AG10803 (cell line): ENCODE measurements at places on chromosomes 7 and 10.

DNA sequence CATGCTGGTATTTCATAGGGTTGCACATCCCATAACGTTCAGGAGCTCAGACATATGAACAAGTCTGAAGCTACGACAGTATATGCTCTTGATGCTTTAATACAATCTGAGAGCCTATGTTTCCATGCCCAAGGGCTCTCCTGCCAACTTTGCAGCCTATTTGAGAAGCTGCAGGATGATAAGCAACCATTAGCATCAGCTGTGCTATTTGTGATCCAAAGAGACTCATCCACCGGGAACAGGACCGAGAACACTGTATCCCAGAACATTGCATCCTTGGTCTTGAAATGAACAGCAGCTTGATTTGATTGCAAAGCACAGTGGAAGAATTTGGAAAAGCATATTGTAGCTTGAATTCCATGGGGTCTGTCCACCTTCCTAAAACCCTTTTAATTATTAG lies 156.2 kb upstream of the PTER start:
- DNase-seq, result no peak

DNA sequence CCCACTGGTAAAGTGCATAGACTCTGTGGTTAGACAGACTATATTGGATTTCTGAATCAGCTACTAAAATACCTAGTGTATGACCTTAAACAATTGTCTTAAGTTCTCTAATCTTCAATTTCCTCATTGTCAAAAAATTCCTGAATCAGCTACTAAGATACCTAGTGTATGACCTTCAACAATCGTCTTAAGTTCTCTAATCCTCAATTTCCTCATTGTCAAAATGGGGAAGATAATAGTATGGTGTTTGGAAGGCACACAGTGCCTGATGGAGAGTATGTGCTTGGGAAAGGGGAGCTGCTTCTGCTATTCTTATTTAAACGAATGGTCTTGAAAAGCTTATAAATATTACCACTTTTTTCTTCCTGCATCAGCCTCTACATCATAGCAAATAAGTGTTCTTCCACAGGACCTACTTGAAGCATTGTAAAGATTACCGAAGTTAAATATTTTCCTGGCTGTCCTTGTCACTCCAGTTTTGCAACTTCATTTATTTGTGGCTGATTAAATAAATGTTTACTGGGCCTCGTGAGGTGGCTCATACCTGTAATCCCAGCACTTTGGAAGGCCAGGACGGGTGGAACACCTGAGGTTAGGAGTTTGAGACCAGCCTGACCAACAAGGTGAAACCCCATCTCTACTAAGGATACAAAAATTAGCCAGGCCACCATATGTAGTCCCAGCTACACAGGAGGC lies 64.4 kb upstream of the ITGA8 start:
- no peak for DNase-seq

GRCh38 chr7:51647486-51647885 lies 330.9 kb upstream of the COBL start:
- no peak for DNase-seq

- DNase-seq, result no peak
Measured at GRCh38 chr10:79082631-79083596, 14.1 kb downstream of the ZMIZ1 start.

DNA sequence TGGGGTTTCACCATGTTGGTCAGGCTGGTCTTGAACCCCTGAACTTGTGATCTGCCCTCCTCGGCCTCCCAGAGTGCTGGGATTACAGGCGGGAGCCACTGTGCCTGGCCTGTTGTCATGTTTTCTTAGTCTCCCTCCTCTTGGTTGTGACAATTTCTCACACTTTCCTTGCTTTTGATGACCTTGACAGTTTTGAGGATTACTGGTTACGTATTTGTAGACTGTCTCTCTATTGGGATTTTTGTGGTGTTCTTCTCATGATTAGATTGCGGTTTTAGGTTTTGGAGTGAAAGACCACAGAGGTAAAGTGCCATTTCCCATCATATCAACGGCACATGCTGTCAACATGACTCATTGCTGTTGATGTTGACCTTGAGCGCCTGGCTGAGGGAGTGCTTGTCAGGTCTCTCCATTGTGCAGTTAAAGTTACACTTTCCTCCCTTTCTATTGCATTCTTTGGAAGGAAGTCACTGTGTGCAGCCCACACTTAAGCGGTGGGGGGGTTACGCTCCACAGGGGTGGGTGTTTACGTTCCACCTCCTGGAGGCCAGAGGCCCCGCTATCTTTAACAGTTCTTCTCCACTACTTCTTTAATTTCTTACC lies 10.8 kb downstream of the NEURL1 start:
- DNase-seq, result peak; percentile 47

DNA sequence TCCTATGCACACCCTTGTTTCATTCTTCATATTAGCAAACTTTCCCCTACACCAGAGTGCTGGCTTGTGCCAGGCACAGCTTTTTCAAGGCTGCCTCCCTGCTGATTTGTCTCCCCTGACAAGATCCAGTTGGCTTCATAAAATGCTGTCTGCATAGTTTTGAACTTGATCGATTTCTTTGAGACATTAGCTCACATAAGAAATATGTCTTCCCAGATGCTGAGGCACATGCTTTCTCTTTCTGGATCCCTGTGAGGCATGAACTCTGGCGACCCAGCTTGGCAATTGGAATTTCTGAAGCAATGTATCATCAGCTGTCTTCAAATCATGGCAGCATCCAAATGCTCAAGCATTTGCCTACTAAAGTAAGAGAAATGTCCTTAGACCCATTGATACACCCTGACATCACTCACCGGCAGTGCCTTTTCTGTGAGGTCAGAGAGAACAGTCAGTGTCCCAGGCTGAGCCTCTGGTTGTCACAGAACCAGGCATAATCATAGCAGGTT lies 616.4 kb upstream of the GHITM start:
- DNase-seq, result peak; percentile 65

DNA sequence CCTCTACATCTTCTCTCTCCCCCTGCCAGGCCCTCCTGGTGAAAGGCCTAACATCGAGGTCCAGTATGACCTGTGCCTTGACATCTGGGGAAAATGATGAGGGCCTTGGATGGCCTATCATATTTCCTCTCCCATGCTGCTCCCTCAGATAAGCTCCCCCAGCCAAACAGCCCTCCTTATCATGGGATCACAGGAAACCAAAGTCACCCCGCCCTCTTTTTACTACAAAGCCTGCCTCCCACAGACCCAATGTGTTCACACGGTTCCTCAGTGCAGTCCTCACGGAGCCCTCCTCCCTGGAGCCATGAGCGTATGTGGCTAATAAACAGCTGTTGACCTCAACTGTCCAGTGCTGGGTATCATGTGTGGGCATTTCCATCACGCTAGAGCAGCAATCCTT lies 32.0 kb downstream of the C10orf90 start:
- DNase-seq, result no peak

GRCh38 chr7:116708861-116709260 lies 36.9 kb downstream of the MET start:
- DNase-seq, result no peak

DNA sequence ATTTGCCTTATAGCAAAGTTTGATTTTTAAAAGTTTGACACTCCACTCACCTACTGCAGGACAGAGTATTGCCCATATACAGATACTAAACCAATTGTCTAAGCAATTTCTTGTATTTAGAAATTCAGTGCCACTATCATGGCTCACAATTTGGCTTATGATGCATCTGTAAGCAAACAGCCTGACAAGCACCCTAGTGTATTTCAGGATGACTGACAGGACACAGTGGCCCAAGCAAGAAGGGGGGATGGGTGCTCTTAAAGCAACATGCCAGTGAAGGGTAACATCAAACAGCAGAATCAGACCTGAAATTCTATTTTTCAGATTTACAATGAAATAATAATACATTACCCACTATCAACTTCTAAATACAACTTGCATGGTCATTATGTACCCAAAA lies 30.5 kb downstream of the CTNNA3 start:
- no peak for DNase-seq

GRCh38 chr10:73589563-73590126 lies 1.5 kb downstream of the USP54 start:
- no peak for DNase-seq

DNA sequence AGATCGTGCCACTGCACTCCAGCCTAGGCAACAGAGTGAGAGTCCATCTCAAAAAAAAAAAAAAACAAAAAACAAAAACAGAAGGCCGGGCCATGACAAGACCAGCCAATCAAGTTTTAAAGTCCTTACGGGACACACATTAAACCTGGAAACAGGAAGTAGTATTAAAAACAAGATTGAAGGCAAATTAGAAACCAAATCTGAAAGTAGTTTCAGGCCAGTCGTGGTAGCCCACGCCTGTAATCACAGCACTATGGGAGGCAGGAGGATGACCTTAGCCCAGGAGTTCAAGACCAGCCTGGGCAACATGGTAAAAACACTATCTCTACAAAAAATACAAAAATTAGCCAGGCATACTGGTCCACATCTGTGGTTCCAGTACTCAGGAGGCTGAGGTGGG lies 18.1 kb downstream of the PSAP start:
- no peak for DNase-seq

- DNase-seq, result peak; percentile 41
Measured at GRCh38 chr7:113796557-113796956, 122.3 kb downstream of the PPP1R3A start.

DNA sequence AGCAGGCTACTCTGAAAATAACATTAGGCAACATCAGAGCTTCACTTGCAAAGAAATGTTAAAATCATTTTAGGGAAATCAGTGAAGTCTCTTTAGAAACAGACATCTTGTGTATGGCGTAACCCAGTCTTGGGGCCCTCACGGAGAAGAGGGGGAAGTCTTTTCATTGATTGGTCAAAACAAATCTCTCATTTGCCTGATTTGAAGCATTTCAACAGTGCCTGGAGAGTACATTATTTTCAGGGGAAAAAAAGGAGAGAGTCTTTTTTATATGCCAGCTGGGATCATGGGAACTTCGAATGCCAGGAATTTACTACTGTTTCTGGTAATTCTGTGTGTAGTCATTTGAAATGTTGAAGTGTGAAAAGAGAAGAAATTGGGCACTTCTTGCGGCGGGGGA lies 471.4 kb downstream of the PLXDC2 start:
- no peak for DNase-seq

DNA sequence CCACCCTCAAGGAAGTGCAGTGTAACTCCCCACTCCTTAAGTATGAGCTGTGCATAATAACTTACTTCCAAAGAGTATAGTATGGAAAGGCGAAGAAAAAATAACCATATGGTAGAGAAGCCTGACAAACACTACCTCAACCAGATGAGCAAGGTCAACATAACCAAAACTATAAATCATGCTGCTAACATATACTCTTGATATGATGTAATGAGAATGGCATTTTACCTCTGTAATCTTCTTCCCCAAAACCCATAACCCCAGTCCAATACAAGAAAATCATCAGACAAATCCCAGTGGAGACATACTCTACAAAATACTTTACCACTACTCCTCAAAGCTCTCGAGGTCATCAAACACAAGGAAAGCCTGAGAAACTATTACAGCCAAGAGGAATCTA lies 15.8 kb downstream of the OSBPL3 start:
- DNase-seq, result peak; percentile 26

GRCh38 chr10:13969118-13969791 lies 361.5 kb downstream of the FRMD4A start:
- no peak for DNase-seq

GRCh38 chr10:94299417-94299816 lies 63.3 kb downstream of the NOC3L start:
- peak; percentile 78 for DNase-seq

DNA sequence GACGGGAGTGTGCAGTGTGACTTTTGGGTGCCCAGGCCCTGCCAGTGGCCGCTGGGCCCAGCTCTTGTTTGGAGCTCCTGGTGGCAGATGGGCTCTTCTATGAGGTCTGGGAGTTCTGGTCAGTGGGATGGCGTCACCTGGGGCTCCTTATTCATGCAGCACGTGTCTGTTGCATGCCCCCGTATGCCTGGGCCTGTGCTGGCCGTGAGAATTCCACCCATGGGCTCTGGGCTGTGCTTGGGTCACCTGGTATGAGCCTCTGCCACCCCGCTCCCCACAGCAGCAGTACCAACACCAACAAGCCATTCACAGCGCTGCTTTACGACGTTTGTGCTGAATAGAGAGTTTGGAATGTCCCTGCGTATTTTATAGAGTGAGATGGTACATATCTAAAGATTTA lies 27.1 kb downstream of the INPP5A start:
- DNase-seq, result no peak

GRCh38 chr7:133386205-133386604 lies 133.3 kb downstream of the EXOC4 start:
- no peak for DNase-seq

DNA sequence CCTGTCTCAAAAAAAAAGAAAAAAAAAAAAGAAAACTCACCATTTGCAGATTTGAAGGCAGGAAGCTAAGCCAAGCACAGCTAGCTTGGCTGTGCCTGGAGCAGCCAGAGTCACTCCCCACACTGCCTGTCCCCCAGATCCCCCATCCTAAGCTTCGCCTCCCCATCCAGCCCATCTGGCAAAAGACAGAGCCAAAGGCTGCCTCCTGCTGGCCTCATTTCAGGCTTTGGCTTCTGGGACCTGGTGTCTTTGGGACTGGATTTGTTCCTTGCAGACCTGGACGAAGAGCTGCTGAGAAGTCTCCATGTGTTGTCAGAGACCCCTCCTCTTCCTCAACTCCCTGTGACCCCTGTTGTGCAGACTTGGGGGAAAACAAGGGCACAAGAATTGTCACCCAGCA lies 8.1 kb downstream of the ASL start:
- DNase-seq, result no peak

- no peak for DNase-seq
Measured at GRCh38 chr10:62121187-62121530, 147.5 kb downstream of the RTKN2 start.

DNA sequence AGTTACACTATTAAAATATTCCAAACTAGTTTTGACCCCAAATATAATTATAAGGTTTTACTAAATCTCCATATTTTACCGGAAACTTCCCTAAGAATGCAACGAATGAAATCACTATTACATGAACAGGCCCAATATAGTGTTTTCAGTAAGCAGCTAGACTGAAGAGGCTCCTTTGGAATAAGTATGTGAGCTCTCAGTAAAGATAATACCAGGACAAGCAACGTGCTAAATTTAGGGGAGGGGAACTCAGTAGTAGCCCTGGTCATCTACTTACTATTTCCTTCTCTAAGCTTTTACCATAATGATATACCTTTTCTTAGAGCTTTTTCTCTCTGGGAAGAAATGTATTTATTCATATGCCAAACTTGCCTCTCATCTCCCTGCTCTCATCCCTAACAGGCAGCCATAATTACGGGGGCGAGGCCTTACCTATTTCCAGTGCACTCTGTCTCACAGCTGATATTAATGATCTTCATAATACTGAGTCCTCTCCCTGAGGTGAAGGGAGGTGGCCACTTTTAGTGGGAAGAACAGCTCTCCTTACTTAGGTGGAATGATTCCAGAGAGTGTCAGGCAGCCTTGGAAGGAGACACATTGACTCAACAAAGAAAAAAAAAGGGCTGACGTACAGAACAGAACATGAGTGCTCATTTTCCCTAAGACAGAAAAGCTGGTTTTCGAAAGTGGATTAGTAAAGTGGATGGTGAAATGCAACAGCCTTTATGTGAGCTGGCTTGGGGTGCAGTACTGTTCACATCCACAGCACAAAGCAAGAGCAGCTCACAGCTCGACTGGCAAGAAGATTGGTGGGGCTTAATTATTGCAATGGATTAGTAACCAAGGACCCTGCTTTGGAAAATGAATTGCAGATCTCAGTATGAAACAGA lies 165.4 kb downstream of the GLI3 start:
- DNase-seq, result peak; percentile 68

- DNase-seq, result no peak
Measured at GRCh38 chr7:11373546-11374142, 400.0 kb downstream of the PHF14 start.
